ENCODE measurements at places on chromosomes 7 and 10. TPM values are rescaled to one million over a fixed set of nuclear protein-coding genes. Genes with fewer than 3 reads are reported as not detected.
A peak's percentile ranks its signal among the peaks of the same experiment; 100 is the strongest.

The LHFPL3 gene
- polyA plus RNA-seq, result not detected

- H3K4me1 ChIP-seq, result no peaks in the 10 kb centered on the region
- H3K27ac ChIP-seq, result peak overlapping the region; percentile 50
- H3K4me3 ChIP-seq, result no peak overlapping the region
- no peaks in the 10 kb centered on the region for H3K36me3 ChIP-seq
- peak; percentile 39 for DNase-seq
Measured at GRCh38 chr7:150784120-150784736, 15.9 kb downstream of the TMEM176B start.

DNA sequence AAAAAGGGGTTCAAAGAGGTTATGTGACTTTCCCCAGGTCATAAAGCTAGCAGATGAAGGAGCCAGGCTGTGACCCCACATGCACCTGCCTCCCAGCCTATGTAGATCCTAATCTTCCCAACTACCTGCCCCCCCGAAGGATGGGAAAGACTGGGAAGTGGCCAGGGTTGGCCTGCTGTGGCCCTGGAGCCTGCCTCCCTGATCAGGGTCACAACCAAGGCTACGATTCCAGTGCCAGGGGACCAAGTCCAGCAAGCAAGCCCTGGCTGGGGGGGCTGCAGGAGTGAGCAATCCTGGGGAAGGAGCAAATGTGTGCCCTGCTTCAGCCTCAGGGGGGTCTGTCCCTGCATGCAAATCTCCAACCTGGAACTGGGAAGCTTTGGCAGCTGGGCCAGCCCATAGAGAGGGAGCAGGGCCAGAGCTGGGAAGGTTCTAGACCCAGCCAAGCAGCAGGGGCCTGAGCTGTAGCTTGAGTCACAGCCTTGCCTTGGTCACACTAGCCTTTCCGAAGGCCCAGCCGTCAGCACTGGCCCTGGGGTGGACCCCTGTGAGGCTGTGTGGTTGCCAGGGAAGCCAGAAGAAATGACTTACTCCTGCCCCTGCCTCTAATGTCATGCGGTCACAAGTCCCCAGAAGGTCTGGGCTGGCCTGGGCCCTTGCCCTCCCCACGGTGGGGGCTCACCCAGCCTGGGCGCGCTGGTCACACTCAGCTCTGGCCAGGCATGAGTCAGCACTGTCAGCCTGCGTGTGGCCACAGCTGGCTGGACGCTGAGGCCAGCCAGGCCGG is 96.4 kb upstream of the ZMIZ1 start:
- H3K27me3 ChIP-seq, result no peaks in the 10 kb centered on the region
- H3K36me3 ChIP-seq, result no peaks in the 10 kb centered on the region
- DNase-seq, result peak; percentile 68
- H3K4me3 ChIP-seq, result no peak overlapping the region
- peaks cover 23% of the 10 kb centered on the region for H3K4me1 ChIP-seq

- no peaks in the 10 kb centered on the region for H3K36me3 ChIP-seq
- H3K27ac ChIP-seq, result no peak overlapping the region
- DNase-seq, result no peak
- H3K4me3 ChIP-seq, result no peak overlapping the region
Measured at GRCh38 chr7:5599543-5600200, 176.0 kb upstream of the TNRC18 start.

GRCh38 chr7:106968160-106968559 is 76.3 kb upstream of the PRKAR2B start:
- no peak overlapping the region for H3K4me3 ChIP-seq
- no peak overlapping the region for H3K27ac ChIP-seq
- no peaks in the 10 kb centered on the region for H3K4me1 ChIP-seq
- H3K27me3 ChIP-seq, result no peaks in the 10 kb centered on the region
- no peak for DNase-seq

DNA sequence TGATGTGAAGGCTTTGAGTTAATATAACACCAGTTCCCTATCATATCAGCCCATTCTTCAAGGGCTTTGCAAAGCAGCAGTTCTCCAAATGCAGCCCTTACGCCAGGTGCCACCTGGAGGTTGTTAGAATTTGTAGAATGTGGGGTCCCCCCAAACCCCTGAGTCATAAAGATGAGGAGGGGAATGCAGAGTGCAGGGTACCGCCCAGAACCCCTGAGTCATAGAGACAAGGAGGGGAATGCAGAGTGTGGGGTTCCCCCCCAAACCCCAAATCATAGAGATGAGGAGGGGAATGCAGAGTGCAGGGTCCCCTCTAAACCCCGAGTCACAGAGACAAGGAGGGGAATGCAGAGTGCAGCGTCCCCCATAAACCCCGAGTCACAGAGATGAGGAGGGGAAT is 605.8 kb downstream of the PTPRN2 start:
- no peaks in the 10 kb centered on the region for H3K27me3 ChIP-seq
- H3K4me1 ChIP-seq, result no peaks in the 10 kb centered on the region
- H3K4me3 ChIP-seq, result no peak overlapping the region
- no peaks in the 10 kb centered on the region for H3K36me3 ChIP-seq
- H3K27ac ChIP-seq, result no peak overlapping the region
- no peak for DNase-seq

The CACNB2 gene
- 11.1 TPM for polyA plus RNA-seq

Data from pancreas (tissue), 10 donors.